Gastrocnemius medialis (tissue), 4 donors: ENCODE measurements at places on chromosomes 16 and 17. TPM values are rescaled to one million over a fixed set of nuclear protein-coding genes. Genes with fewer than 3 reads are reported as not detected.

CD300LD gene
- total RNA-seq, result not detected

CCDC57 gene
- 11.3 TPM for total RNA-seq

GP1BA gene
- total RNA-seq, result not detected

APOBR gene
- 0.64 TPM for total RNA-seq

EXOC3L1 gene
- total RNA-seq, result 0.95 TPM

MT1F gene
- not detected for total RNA-seq

CACNA1G gene
- total RNA-seq, result not detected

CHD9NB gene
- total RNA-seq, result not detected

SLC16A3 gene
- 173 TPM for total RNA-seq

ZNF629 gene
- 9.1 TPM for total RNA-seq

NPIPA7 gene
- total RNA-seq, result 5.4 TPM

ABHD15 gene
- 5.7 TPM for total RNA-seq

SLC6A2 gene
- not detected for total RNA-seq
